Keratinocyte (primary cell): ENCODE measurements at places on chromosomes 2 and 18. TPM values are rescaled to one million over a fixed set of nuclear protein-coding genes. Genes with fewer than 3 reads are reported as not detected.

SPATA3 gene
- polyA plus RNA-seq = not detected in 3 replicates

CD8B2 gene
- polyA plus RNA-seq = not detected in 3 replicates

TMEM198 gene
- 0.81 to 1.5 TPM (median 0.82 TPM) in 3 replicates for polyA plus RNA-seq

DSG3 gene
- polyA plus RNA-seq = 172 to 488 TPM (median 259 TPM) in 3 replicates

NEB gene
- 0.16 to 1.5 TPM (median 0.67 TPM) in 3 replicates for polyA plus RNA-seq
